ENCODE measurements at places on chromosomes 12 and 14.

GRCh38 chr14:51682411-51682810 lies 30.7 kb downstream of the FRMD6 start:
- no peak for DNase-seq

DNA sequence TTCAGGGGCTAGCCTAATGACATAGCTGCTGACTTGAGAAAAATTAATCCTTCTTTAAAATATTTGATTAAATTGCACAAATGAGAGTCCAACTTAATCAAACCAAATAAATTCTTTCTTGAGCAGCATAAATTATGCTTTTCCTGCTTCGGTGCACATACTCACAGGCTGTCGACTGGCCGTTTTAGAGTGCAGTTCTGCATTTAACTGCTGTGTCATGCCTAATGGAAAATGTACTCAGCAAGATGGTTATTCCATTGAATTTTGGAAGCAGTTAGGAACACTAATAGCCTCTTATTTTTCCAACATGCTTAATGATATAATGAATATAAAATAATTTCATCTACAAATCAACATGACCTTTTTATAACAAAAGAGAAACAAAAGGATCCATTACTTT lies 266.1 kb upstream of the LRIG3 start:
- DNase-seq = no peak

DNA sequence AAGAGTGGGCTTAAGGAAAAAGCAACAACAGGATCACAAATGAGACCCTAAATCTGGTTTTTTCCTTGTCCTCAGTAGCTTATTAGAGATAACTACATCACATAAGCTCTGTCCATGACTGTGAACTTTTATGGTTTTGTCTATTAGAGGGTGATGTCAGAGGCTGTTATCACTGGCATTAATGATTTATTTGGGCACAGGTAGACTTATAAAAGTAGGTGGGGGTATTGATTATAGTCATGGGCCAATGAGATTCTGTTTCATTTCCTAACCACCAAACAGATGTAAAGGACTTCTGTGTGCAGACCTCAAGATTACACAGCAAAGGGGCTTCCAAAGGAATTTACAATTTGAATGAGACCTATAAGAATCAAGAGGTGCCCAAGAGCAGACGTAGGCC lies 316.4 kb downstream of the NRXN3 start:
- DNase-seq = no peak

GRCh38 chr14:100660882-100661635 lies 65.6 kb upstream of the DLK1 start:
- DNase-seq = no peak

DNA sequence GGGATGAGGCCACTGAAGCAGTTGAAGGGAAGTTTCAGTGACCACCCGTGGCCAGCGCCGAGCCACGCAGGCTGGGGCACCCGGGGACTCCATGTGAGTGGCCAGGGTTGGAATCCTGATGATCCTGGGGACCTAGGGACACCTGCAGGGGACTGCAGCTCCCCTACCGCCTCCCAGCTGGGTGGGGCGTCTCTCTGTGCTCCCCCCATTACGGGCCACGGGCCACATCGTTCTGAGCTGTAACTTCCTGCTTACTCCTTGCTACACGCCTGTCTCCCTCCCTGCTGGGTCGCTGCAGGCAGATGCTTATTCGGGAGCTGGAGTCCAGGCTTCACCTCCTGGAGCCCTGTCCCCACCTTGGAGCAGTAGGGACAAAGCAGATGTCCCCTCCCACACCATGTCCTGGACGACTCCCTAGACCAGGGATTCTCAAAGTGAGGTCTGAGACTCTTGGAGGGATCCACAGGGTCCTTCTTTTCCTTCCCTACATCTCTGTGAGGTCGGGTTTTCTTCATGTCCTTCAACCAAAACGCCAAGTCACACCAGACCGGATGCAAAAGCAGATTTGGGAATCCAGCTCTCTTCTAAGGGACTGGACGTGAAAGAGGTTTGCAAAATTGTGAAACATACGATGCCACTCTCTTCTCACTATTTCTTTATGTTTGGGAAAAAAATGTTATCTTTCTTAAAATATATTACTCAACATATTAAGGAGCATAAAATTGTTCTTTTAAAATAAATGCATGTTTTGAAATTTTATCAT lies 85.9 kb upstream of the NCOR2 start:
- no peak for DNase-seq

GRCh38 chr14:53265025-53265424 lies 111.9 kb upstream of the DDHD1 start:
- DNase-seq = no peak

DNA sequence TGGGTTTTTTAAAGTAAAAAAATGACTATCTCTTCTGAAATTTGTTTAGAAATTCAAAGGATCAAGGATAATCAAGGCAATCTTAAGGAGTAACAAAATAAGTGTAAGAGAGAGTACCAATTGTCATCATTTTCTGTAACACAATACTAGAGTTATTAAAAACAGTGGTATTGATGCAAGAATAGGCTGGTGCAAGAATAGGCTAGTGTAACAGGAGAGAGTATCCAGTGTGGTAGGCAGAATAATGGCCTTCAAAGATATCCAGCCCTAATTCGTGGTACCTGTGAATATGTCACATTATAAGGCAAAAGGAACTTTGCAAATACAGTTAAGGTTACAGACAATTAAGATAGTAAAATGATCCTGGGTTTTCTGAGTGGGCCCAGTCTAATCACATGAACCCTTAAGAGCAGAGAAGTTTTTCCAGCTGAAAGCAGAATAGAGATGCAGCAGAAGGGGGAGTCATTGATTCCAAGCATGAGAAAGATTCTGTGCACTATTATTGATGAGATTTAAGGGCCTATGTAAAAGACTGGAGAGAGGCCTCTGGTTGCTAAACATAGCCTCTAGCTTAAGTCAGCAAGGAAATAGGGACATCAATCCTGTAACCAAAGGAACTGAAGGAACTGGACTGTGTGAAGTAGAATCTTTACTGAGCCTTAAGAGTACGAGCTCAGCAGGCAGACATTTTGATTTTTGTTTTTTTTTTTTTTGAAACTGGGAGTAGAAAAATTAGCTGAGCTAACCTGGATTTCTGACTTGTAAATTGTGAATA lies 134.1 kb downstream of the GPHN start:
- DNase-seq = no peak

DNA sequence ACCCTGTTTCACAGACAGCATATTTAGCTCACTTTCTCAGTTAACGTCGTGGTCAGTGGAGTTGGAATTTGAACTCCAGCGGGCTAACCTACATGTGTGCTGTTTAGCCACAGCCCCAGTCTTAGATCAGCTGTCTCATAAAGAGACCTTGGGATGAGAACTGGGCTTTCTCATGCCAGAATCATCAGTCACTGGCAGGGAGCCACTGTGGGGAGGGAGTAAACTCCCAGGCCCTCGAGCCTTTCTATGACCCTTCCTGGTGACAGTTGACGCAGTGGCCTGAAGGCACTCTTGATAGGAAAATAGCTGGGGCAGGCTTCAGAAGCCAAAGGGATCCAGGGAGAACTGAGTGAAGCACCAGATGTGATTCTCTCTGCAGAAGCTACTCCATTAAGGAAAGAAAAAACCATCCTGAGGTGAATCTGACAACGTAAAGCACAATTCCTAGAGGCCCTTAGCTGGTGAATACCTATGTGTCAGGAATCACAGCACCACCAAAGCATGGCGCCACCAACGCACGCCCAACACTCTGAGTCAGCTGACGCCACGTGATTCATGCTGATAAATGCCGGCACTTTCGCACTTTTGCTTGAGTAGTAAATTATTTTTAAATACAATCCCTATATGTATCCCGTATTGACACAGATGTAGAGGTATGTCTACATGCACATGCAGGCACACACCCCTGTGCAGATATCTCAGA lies 279.6 kb upstream of the TMEM132C start:
- peak; percentile 32 for DNase-seq

DNA sequence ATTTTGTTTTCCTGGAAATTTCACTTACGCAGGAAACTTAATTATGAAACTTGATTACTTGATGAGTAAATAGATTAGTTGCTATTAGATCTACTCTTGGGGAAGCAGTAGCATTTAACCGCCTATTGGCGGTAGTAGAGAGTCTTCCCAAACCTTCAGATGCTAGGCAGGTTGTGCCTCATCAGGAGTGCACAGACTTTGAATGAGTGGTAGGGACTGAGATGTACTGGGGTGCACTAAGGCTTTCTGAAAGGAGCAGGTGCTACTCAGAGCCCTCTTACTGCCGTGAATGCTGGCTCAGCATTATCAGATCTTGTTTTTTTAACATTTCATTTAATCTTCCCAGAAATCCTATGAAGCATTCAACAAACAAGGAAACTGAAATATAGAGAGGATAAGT lies 7.7 kb downstream of the GATC start:
- no peak for DNase-seq

DNA sequence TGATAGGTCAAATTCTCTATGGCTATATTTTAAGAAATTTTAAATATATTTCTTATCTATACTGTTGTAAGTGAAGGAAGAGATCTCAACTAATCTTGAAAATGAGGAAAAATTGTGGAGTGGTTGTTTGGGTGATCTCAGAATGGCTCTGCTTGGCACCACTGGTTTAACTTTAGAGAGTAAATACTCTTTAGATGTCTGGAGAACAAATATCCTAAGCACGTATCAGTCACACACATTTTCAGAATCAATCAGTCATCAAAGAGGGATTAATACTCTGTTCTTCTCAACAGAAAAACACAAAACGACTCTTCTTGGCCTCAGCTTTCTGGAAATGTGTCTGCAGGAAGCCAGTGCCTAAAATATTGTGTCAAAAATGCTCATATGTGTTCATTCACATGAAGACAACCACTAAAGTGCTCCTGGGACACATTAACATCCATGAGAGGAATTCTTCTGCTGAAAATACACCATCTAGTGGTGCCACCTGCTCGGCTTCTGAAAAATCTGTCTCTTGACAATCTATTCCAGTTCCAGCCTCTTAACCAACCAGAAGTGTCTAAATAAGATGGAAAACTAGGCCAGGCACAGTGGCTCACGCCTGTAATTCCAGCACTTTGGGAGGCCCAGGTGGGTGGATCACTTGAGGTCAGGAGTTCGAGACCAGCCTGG lies 81.1 kb upstream of the CCDC198 start:
- no peak for DNase-seq

DNA sequence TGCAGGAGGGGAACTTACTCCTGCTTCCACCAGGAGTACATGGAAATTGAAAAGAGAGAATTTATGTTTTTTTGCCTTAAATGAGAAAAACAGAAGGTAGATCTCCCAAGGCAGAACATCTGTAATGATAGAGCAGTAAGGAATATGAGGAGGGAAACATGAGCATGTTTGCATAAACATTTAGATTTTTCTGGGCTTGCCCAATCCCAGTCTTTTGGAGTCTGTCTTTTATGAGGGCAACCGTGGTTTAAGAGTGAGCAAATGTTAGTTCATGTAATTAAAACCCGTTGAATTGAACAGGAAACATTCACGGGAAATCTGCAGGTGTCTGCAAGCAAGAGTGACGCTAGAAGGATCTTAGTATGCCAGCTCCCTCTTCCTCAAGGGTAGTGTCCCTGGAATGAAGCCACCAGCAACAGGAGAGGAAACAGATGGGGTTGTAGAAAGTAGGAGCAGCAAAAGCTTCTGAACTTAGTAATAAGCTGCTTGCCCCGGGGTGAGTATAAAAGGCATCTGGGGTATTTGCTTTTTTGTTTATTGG lies 79.3 kb downstream of the ARF6 start:
- DNase-seq = no peak

DNA sequence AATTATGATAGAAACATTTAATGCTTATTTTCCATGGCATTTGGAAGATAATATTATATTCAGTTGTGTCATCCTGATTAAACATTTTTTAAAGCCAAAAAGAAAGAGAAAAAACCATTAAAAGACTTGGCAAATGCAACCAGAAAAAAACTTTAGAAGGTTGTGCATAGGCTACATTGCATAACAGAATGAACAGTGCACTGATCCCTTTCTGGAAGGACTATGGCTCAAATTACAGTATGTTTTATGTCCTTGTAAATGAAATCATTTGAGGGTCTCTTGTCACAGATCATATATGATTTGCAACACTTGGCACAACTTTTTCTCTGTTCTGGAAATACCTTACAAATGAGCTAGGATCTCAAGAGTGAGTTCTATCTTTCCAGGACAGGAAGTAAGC lies 275.2 kb upstream of the FLRT2 start:
- DNase-seq = no peak

DNA sequence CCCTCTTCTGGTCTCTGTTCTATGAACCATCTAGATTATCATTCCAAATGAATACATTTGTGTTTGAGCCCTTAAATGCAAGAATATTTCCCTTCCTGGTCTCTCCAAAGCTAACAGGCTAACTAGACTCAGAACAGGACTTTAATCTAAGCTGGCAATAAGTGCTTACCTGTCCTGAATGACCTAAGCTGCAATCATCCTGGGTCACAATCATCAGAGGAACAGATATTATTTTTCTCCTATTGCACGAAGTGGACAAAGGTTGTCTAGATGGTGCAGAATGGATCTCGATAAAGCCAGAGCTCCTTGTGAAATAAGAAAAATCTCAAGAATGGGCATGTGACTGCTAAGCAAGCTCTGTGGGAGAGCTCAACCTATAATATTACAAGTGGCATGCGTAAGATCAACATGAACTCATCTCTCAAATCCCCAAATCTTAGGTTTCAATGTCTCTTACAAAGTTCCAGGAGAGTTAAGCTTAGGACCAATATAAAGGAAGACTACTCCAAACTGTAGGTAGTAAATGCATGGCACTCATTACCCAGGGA lies 10.6 kb upstream of the NUMB start:
- DNase-seq = no peak

DNA sequence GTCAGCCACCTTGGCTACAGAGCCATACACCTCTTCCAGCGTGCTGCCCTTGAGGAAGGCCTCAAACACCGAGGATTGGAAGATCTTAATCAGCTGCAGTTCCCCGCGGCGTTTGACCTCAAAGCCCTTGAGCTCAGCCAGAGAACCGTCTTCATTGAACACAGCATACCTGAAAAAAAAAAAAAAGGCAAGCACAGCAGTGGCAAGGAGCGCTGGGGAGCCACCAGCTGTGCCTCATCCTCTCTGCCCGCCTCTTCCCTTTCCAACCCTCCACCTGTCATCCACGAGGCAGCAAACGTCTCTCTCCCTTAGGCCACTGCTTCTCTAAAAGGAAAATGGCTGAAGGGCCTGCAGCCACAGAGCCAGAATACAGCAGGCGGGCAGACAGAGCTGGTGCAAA lies 26.1 kb downstream of the POLE start:
- DNase-seq = no peak

Data from left hindlimb (tissue), 1 donor.